ENCODE measurements at places on chromosomes 2 and 18.
A peak's percentile ranks its signal among the peaks of the same experiment; 100 is the strongest.

- no peak for DNase-seq
Observed at GRCh38 chr2:136956050-136956449, 190.7 kb downstream of the THSD7B start.

GRCh38 chr2:121080013-121080772 lies 204.8 kb downstream of the TFCP2L1 start:
- DNase-seq, result peak; percentile 15

- DNase-seq, result peak; percentile 39
Observed at GRCh38 chr2:70946832-70947442, 11.2 kb downstream of the ATP6V1B1 start.

GRCh38 chr18:73509460-73509859 lies 638.2 kb downstream of the FBXO15 start:
- no peak for DNase-seq

- no peak for DNase-seq
Observed at GRCh38 chr18:2572892-2573291, 1.5 kb downstream of the NDC80 start.

GRCh38 chr2:157691695-157692094 lies 63.0 kb upstream of the ACVR1C start:
- DNase-seq, result no peak

- no peak for DNase-seq
Observed at GRCh38 chr2:186979439-186980116, 130.6 kb upstream of the ZSWIM2 start.

DNA sequence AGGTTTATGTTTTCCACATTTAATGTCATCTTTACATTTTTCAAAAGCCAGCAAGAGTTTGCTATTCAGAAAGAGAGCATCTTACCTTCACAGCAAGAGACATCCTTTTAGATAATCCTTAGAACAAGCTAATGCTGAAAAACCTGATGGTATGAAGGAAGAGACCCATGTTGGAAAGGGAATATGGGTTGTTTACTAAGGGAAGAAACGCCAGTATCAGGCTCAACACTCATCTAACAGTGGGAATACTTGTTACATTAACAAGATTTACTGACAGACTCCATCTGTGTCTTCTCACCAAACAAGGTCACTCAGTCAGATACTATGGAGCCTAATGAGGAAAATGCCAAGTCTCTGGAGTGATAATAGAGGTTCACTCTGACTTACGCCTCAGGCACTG lies 1474.1 kb upstream of the SLC39A10 start:
- DNase-seq, result no peak

DNA sequence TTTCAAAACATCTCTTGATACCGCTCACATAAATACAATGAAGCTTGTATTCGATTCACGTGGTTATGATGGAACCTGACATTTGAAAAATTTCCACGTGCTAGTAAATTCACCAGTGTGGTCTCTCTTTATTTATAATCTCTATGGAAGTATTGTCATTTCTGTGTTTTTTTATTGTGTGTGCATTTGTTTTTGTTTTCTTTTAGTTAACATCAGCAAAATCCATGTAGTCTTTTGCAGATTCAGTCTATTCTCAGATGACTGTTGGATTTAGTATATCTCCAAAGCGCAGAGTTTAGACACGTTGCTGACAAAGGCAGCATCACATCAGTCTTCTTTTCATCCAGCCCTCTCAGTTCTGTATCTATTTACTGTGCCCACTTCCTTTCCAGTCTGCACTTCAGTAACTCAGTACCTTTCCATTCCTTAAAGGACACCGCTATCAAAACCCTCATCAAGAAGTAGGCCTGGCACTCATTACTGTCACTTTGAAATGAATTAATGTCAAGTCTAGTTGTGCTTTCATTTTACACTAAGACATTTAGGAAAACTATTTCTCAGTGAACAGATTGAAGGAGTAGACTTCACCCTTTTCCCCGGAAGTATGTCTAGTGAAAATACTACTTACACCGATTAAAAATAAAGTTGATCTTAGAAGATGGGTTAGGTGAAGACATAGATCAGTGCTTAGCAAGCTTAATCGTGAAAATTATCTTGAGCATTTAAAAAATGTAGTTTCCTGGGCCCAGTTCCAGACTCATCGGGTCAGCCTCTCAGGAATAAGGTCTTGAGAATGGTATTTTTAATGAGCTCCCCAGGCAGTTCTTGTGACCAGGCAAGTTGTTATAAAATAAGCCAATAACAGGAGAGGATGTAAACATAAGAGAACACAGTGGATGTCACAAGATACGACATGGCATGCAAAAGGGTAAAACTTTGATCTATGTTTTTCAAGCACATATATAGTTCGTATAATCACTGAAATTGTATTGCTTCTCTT lies 506.8 kb upstream of the ZEB2 start:
- no peak for DNase-seq

- no peak for DNase-seq
Observed at GRCh38 chr2:44692821-44693220, 248.7 kb upstream of the SIX3 start.

DNA sequence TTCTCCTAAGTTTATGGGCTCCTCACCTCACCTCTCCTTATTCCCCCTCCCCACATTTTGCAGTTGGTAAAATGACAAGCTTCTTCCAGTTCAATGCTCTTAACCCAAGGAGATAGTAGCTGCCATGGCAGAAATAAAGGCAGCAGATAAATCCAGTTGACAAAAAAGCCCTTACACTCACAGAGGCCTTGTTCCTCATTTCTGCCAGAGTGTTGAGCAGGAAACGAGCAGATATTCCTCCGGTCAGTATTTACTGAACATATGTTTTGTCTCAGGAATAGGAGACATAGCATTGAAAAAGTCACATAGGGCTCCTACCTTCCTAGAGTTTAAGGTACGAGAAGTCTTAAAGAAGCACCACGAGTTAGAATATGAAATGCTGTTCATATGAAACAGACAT lies 493.7 kb upstream of the TNP1 start:
- no peak for DNase-seq

- peak; percentile 34 for DNase-seq
Observed at GRCh38 chr2:216006164-216006663, 7.1 kb downstream of the MREG start.

GRCh38 chr2:49404108-49404507 lies 249.8 kb upstream of the FSHR start:
- DNase-seq, result no peak

DNA sequence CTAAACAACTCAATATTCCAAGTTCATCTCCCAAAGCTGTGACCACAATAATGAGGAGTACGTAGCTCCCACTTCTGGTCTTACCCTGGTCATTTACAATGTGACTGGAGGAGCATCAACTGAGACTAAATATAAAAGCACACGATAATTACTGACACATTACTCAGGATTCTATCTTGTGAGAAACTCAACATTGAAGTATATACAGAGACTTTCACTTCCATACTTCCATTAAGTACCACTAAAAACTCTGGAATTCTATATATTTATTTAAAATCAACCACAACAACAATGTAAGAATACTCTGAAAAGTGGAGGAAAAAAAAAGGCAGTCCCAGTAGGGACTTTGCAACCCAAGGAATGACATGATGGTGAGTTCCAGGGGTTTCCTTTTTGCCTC lies 61.4 kb downstream of the XDH start:
- DNase-seq, result no peak

- DNase-seq, result no peak
Observed at GRCh38 chr18:11850821-11851145, 430 bp upstream of the CHMP1B start.

DNA sequence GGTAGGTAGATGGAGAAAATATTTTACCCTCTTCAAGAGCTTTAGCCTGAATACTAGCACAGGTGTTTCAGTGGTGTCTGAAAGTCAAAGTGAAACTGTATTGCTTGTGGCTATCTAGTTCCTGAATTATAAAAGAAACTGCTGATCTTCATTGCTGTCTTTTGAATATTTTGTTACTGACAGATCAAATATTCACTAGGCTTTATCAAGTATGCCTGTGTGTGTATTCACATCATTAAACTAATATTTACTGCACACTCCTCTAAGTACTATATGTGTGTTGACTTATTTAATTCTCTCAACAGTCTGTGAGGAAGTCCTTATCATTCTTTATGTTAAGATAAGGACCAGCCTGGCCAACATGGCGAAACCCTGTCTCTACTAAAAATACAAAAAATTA lies 139.6 kb downstream of the SOCS6 start:
- DNase-seq, result no peak

GRCh38 chr2:215455958-215456357 lies 20.1 kb upstream of the FN1 start:
- no peak for DNase-seq

GRCh38 chr2:152410165-152410597 lies 75.2 kb downstream of the FMNL2 start:
- no peak for DNase-seq

- DNase-seq, result no peak
Observed at GRCh38 chr2:128603411-128603924, 284.8 kb upstream of the HS6ST1 start.

DNA sequence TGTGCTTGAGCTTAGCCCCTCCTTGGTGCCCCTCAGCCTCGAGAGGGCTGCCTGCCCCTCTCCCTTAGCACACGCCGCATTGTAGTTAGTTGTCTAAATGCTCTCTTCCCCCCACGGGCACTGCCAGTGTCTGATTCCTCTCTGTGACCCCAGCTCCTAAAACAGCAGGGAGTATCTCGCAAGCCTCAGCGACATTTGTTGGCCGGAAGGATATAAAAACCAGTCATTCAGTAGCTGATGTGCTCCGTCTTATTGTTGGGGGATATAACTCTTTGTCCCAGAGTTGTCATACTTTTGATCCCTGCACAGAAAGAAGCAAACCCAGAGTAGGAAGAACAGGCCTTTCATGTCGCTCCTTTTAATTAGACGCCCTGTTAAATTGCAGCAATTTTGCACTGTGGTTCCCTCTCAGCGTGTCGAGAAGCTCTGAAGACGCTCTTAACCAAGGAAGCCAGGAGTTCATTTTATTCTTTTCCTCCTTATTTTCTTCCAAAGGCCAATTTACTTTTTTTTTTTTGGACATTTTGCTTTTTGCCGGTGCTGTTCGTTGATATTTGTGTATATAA lies 201.8 kb downstream of the KLHL29 start:
- DNase-seq, result no peak

GRCh38 chr2:86704459-86704971 lies 15.6 kb upstream of the RMND5A start:
- no peak for DNase-seq

- DNase-seq, result peak; percentile 54
Observed at GRCh38 chr2:161166538-161167409, 6.5 kb downstream of the TANK start.

- DNase-seq, result no peak
Observed at GRCh38 chr2:134142341-134142738, 111.5 kb upstream of the MGAT5 start.

DNA sequence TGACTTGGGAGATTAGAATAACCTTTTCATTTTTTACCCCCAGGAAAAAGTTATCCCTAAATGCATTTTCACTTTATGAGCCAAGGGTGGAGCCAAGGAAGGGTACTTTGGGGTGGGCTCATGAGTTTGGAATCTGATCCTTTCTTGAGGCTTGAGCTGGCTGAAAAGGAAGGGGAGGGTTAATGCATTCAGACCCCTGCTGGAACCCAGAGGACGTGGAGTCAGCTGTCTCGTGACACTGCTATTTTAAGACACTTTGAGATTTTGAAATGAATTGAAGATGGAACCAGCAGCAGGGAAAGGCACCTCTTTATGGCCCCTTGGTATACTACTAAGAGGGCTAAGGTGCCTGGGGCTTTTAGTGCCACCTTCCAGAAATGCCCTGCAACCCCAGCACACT lies 90.4 kb downstream of the MARCHF4 start:
- no peak for DNase-seq

- DNase-seq, result no peak
Observed at GRCh38 chr2:174764280-174765255, at the start of gene CHRNA1. Gene CHRNA1 (minus strand): TSS chr2:174764472. CDS start chr2:174764394, 78 bp downstream.

All from stimulated activated CD4-positive, alpha-beta T cell treated with anti-CD3 and anti-CD28 coated beads, Interleukin-4, amount 100 ng/mL, for 1 hour (primary cell).